Dorsolateral prefrontal cortex (tissue), 122 donors: ENCODE measurements at places on chromosomes 11 and 22.
A peak's percentile ranks its signal among the peaks of the same experiment; 100 is the strongest.

- no peak for DNase-seq
Measured at GRCh38 chr11:96015906-96016565, 92.1 kb upstream of the MTMR2 start.

DNA sequence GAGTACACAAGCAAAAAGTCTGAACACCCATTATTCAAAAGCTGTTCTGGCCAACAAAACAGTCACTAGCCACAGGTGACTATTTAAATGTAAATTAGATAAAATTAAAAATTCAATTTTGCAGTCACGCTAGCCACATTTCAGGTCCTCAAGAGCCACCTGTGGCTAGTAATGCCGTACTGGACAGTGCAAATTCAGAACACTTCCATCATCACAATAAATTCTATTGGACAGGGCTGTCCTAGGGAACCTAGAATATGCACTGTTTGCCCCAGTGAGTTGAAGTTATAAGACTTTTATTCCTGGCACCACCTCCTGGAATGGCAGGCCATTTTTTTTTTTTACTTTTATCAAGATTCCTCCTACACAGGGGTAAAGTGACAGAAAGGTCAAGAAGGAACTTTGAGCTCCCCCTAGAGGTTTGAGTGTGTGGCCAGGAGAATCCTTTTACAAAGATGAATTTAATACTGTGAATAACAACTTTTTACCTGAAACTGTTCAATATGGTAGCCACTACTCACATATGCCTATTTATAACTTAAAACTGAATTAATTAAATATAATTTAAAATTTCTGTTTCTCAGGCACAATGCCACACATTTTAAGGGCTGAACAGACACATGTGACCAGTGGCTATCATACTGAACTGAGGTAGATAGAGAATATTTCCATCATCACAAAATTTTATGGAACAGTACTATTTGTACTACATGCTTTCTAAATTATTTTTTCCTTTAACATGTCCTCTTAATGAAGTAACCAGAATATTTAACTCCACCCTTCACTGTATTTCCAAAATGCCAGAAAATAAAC is 6.5 kb downstream of the MSANTD2 start:
- no peak for DNase-seq

GRCh38 chr11:112514011-112514740 is 253.5 kb upstream of the PLET1 start:
- no peak for DNase-seq

GRCh38 chr11:10460611-10461275 is 5.7 kb downstream of the AMPD3 start:
- DNase-seq = no peak

DNA sequence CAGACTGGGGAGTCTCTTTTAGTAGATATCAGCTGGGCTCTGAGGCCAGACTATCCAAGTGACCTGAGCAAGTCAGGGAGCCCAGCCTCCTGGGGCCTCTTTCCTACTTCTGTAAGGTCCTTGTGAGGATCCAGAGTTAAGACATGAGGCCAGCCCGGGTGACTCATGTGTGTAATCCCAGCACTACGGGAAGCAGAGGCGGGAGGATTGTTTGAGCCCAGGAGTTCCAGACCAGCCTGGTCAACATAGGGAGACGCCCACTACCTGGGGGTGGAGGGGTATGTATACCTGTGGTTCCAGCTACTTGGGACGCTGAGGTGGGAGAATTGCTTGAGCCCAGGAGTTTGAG is 36.9 kb upstream of the POLA2 start:
- DNase-seq = no peak

DNA sequence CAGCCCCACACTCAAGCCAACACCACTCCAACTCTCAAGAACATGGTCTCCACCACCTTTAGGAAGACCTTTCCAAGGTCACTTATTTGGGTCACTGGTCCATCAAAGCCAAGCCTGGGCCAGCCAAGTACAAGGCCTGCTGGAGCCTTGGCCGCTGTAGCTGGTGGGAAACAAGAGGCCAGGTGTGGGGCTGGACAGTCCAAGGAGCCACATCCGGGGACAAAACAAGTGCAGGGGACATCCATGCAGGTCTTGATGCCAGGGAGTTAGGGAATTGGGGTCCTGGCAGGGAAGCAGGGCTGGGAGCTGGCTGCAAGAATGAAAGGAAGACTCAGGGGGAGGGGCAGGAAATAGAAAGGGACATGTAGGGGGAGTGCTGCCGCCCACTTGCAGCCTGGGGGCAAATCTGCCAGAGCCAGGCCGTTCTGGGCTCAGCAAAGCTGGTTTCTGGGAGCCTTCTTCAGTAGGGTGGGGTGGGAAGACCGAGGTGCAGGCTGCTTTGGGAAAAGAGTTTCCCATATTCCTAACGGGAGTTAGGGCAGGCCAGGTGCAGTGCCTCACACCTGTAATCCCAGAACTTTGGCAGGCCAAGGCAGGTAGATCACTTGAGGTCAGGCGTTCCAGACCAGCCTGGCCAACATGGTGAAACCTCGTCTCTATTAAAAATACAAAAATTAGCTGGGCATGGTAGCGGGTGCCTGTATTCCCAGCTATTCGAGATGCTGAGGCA is 69.5 kb upstream of the ATXN10 start:
- DNase-seq = no peak

DNA sequence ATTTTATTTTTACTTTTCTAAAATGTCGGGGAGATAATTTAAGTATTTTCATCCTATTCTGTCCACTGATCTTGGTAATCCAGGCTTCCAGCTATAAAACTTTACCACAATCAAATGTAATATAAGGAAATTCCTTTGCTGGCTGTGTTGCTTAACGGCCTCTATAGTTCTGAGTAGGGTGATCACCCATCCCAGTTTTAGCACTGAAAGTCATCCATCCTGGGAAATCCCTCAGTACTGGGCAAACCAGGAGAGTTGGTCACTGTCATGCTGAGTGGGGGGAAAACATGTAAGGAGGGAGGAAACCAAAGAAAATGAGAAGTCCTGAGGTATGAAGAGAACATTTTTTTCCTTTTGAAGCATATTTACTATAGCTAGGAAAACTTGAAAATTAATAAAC is 12.8 kb upstream of the BACE1-AS start:
- no peak for DNase-seq

DNA sequence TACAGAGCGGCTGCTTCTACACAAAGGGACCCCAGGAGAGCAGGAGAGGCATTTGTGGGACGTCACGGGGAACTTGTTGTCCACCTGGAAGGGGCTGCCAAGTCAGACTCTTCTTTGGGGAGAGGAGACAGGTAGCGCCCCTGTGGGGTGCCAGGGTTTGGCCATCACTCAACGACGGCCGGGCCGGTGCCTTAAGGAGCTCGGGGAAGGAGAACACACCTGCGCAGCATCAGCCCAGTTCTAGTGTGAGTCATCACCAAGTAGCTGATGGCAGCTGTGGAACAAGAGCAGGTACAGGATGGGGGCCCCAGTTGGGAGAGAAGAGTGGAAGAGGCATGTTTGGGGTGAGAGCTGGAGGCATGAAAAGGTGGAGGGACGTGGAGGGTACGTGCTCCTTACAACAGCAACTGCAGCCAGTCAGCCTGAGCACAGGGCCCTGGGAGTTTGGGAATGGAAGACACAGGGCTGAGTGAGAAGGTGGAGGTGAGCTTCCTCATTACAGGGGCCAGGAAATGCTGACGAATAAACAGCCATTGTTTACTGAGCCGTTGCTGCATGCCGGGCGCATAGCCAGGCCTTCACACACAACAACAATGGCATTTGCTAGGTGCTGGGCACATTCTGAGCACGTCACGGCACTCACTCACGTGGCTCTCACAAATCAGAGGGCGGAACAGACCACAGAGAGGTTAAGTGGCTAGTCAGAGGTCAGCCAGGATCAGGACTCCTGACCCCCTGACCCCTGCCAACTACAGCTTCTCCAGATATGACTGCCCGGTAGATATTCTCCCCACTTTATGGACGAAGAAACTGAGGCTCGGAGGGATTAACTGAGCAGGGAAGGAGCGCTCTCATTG is 29.1 kb upstream of the TP53I11 start:
- DNase-seq = no peak

DNA sequence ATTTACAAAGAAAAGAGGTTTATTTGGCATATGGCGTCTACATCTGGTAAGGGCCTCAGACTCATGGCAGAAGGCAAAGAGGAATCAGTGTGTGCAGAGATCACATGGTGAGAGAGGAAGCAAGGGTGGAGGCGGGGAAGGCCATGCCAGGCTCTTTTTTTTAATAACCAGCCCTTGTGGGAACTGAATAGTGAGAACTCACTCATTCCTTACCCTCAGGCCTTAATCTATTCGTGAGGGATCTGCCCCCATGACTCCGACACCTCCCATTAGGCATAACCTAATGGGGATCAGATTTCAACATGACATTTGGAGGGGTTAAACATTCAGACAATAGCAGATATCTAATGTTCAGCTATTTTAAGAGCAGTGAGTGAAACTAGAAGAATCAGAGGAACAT is 55.7 kb downstream of the ATM start:
- DNase-seq = no peak

GRCh38 chr11:6681949-6682348 is 1.2 kb downstream of the MRPL17 start:
- no peak for DNase-seq

GRCh38 chr11:125990244-125990643 is 44.4 kb downstream of the VSIG10L2 start:
- DNase-seq = no peak

DNA sequence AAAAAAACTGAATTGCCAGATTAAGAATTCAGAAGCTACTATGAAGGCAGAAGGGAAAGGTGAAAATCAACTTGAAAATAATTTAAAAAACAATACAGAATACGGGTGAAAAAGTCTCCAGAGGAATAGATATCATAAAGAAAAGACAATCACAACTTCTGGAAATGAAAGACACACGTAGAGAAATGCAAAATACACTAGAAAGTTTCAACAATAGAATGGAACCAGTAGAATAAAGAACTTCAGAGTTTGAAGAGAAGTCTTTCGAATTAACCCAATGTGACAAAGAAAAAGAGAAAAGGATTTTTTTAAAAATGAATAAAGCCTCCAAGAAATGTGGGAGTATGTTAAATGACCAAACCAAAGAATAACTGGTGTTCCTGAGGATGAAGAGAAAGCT is 263.8 kb upstream of the FAT3 start:
- no peak for DNase-seq

DNA sequence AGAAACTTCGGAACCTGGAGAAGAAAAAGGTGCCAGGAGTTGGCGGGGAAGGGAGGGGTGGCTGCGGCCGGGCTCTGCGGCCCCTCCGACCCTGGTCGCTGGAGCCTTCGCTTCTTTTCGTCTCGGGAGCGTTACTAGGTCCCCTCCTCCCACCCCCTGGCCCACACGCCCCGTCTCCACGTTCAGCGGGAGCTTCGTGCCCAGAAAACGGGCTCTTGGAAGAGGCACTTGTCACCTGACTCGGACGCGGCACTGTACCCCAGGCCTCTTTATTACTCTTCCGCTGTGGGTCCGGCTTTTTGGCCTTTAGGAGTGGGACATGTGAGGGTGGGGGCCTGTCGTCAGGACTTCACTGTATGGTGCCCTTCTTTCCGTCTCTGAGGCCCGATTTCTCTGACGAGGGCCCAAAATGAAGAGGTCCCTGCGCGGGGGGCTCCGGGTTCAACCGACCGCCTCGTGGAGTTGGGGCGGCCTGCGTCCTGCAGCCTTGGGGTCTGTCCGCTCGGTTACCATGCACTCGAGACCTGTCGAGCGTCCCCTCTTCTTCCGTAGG is 1.2 kb downstream of the CAPRIN1 start:
- peak; percentile 9 for DNase-seq

- no peak for DNase-seq
Measured at GRCh38 chr11:131430473-131431208, 60.2 kb downstream of the NTM start.

GRCh38 chr22:37484480-37485394 is 1.4 kb downstream of the MFNG start:
- peak; percentile 62 for DNase-seq

DNA sequence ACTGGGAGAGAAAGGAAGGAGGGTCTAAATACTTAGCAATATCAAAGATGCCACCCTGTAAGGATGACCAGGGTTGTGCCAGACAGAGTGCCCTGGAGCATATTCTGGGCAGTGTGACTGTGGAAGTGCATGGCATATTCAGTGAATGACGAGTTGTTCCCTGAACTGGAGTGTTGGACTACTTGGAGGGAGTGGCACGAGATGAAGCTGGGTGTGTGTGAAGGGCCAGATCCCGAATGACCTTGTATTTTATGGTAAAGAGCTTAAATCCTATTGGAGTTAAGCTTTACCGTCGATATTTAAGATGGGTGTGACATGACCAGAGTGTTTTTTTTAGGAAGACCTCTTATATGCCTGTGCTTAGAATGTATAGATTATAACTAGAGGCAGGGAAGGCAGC is 48.8 kb downstream of the STIM1 start:
- no peak for DNase-seq

GRCh38 chr22:41902932-41903421 is 11.9 kb downstream of the SHISA8 start:
- no peak for DNase-seq

GRCh38 chr11:130120045-130120444 is 39.5 kb upstream of the ST14 start:
- no peak for DNase-seq

GRCh38 chr22:17951315-17951714 is 73.0 kb downstream of the MICAL3 start:
- no peak for DNase-seq

GRCh38 chr11:79266396-79266795 is 174.4 kb downstream of the TENM4 start:
- DNase-seq = no peak

GRCh38 chr11:63769042-63769713 is 603 bp upstream of the ZFTA start:
- DNase-seq = peak; percentile 66

DNA sequence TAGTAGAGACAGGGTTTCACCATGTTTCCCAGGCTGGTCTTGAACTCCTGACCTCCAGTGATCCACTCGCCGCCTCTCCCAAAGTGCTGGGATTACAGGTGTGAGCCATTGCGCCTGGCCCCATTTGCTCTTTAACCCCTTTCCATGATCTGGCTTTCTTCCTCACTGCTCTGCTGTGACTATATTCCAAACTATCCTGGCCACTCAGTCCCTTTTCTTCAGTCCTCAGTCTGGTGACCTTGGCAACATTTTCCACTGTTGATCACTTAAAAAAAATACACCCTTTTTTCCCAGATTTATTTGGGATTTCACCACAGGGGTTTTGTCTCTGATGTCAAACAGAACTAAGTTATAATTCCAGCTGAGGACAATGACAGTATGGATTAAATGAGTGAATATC is 24.5 kb downstream of the MMP20 start:
- no peak for DNase-seq

GRCh38 chr11:6200975-6201374 is 2.0 kb downstream of the OR52W1 start:
- DNase-seq = no peak

GRCh38 chr11:63609971-63610580 is 4.2 kb downstream of the PLAAT3 start:
- peak; percentile 33 for DNase-seq

GRCh38 chr11:110491577-110492320 is 62.0 kb downstream of the FDX1 start:
- no peak for DNase-seq
